Gastrocnemius medialis (tissue), 4 donors: ENCODE measurements at places on chromosomes 7 and 10.

DNA sequence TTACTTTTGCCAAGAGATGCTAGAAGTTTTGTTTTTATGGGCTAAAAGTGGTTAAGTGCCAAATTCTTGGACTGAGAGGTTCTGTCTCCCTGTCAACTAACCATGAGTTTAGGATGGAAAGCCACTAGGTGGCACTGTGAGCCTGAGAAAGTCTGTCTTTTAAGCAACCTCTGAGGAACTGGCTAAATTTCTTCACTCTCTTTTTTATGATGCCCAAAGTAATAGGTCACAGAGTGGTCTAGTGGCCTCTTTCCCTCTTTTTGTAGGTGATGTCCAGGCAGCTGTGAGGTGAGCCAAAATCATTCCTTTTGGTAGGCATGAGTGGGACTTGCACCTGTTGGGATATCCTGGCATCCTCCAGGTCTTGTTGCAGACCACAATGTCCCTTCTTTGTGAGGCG lies 56.8 kb downstream of the SND1 start:
- peak; percentile 38 for DNase-seq

DNA sequence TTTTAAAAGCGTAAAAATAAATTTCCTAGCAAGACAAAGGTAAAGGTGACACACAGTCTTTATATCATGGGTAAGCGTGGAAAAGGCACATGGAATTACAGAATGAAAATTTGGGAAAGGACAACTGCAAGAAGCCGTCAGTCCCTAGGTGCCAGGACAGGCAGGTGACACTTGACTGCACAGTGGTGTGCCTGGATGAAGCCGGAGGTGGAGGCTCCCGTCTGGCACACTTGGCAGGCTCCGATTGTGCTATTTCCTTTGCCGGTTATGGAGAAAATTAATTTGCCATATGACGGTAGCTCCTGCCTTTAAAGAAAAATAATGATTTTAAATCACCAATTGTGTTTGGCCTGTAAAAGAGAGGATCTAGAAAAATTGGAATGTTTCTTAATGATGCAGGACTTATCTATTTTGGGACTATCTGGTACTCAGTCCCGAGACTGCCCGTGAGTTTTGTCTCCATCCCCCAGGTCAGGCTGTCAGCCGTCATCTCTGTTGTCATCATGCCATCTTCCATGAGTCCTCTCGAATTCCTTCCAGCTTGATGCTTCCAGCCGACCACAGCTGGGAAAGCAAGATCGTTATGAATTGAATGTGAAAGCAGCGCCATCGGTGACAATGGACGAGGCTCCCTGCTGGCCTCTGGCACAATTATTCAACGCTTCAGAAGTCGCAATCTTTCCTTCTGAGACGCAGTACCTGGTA lies 56.2 kb upstream of the MGMT start:
- DNase-seq, result no peak

GRCh38 chr10:74255214-74255613 lies 104.2 kb downstream of the ADK start:
- DNase-seq, result no peak

DNA sequence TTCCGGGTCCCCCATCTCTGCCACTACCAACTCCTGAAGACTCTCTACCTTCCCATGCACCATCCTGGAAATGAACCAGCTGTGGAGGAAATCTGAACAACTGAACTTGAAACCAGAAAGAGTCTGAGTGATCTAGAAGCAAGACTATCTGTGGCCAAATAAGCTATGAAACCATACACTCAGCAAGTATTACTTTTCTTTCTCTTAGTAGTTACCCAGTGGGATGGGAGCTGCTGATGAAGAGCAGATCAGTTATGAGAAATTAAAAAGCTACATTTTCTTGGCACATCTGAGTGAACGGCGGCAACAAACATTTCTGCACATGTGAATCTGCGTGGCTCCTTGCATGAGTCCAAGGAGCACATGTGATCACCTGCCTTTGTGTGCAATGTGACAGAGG lies 31.6 kb upstream of the AGK start:
- DNase-seq, result no peak

DNA sequence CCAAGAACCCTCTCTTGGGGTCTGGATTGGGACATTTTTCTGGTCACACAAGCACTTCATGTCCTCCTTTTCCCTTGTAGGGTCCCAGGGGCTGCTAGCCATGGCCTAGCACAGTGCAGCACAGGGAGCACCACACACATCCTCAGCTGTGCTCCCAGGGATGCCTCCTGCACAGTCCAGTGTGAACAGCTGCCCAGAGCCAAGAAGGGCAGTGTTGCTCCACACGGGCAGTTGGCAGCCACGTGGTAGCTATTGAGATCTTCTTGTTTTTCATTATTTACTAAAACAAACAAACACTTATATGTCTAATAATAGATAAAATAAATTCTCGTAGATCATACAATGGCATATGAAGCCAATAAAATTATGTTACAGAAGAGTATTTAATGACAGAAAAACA lies 13.9 kb upstream of the LANCL2 start:
- DNase-seq, result no peak

GRCh38 chr7:134449680-134450079 lies 9.2 kb downstream of the AKR1B1 start:
- no peak for DNase-seq
